Suprapubic skin (tissue), 4 donors: ENCODE measurements at places on chromosomes 13 and 19. TPM values are rescaled to one million over a fixed set of nuclear protein-coding genes. Genes with fewer than 3 reads are reported as not detected.

DNA sequence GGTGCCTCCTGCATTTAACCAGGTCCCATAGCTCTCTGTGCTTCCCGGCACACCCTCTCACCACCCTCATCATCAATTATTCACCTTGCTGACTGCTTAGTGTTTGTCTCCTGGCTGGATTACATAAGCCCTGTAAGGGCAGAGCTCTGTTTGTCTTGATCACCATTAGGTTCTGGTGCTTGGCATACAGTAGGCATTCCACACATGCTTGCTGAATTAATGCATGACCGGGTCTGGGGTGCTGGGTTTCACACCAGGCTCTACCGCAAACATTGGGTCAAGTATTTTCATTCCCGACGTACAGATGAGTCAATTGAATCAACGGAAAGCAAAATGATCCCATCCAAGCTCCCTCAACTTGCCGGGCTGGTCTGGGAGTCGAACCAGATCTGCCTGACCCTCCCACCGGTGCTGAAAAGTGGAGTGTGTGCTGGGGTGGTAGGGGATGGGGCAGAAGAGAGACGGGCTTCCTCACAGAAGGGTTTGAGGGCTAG lies 28.5 kb downstream of the VAV1 start:
- no peak for DNase-seq

Gene NKG7
- not detected for total RNA-seq

Gene TMC4
- 7.3 TPM for total RNA-seq

Gene MAMSTR
- 1.5 TPM for total RNA-seq

Gene KASH5
- not detected for total RNA-seq
